ENCODE measurements at places on chromosomes 4 and X.

GRCh38 chr4:43271946-43272345 lies 379.4 kb downstream of the GRXCR1 start:
- DNase-seq = no peak

- DNase-seq = no peak
These were observed 67.2 kb upstream of the NPNT start for GRCh38 chr4:105828074-105828473.

DNA sequence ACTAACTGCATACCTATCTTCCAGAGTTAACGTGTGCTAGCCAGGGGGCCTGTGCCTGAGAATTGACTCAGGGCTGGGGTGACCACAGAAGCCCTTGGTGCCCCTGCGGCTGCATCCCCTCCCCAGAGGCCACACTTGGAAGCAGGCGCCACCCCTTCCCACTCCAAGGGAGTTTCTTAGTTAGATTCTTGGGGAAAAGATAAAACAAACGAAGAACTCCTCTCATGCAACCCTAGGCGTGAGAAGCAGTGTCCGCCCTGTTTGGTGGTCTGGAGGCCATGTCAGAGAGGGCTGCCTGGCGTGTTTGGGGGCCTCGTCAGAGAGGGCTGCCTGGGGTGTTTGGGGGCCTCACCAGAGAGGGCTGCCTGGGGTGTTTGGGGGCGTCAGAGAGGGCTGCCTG lies 50.3 kb upstream of the HGFAC start:
- no peak for DNase-seq

DNA sequence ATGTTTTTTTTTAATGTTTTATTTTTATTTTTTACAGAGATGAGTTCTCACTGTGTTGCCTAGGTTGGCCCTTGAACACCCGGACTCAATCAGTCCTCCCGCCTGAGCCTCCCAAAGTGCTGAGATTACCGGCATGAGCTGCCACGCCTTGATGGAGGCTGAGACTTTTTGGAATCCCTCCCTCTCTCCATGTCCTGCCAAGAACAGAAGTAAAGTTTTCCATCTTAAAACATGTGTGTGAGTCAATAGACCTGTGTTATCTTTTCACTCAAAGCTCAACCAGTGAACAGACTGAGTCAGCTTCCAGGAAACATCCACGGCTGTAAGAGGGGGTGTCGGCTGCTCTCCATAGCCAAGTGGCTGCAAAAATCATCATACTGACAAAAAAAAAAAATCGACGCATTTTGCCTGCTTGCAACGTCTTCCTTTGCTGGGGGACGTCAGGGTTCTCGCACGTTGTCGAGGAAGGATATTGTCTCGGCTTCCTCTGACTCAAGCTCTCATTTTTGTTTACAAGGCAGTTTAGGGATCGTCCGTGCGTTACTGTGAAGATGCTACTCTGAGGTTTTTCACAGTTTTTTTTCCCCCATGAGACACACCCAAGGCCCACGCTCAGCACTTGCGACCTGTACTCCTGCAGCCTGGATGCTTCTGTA lies 10.0 kb upstream of the ASMTL start:
- DNase-seq = peak; percentile 54
